Germinal center (tissue), 1 donor: ENCODE measurements at places on chromosomes 12 and 14.

- DNase-seq, result no peak
Observed at GRCh38 chr12:1309613-1310012, 284.8 kb downstream of the FBXL14 start.

DNA sequence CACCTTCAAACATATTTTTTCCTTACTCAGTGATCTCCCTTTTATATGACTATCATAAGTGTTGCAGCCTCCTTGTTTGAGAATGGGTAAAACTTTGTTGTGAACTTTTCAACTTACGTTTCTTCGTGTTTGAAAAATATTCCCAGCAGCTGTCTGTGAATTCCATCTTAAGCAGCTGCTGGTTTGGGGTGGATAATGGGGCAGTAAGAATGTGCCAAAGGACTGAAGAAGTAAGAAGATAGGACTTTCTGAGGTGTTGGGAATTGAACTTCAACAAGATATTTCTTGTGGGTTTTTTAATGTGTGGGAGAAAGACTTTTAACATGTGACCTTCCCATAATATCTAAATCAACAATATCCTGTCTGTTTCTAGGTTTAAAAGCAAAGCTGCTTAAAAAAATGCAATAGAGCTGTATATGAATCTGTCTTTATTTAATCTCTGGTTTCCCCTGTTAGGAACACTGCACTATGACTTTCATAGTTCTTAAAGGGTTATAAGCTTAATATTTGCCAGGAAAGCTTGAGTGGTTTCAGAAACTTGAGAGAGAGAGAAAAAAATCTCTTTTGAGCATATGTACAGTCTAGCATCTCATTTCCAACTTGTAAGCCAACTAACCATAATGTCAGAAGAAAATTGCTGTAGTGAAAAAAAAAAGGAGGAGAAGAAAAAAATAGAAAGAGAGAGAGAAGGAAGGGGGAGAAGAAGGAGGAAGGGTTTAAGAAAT is 1659.2 kb upstream of the FLRT2 start:
- DNase-seq, result no peak

DNA sequence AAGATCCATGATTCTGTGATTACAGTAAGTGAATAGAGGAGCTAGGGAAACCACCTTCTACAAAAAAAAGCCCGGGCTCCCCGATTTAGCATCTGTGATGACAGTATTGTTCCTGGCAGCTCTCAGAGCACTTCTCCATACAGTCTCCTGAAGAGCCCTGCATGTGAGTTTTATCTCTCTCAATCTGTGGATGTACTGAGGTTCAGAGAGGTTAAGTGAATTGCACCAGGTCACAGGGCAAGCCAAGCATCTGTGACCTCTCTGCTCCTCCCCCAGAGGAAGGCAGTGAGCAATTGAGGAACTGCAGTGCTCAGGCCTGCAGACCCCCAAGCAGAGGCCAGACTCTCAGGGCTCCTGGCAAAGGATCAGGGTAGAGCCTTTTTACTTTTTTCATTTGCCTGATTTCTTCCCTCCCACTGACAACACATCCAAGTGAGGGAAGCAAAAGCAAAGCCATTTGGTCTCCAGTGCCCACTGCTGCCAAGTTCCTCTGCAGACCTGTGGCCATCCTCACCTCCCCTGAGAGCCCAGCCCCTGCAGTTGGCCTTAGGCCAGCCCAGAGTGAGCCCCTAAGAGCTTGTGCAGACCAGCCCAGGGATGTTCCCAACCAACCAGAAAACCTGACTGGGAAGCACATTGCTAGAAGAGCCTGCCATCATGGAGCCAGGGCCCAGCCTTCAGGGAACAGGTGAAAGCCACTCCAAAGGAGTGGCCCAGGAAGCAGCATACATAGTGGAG is 47.6 kb upstream of the PNMA1 start:
- DNase-seq, result no peak

DNA sequence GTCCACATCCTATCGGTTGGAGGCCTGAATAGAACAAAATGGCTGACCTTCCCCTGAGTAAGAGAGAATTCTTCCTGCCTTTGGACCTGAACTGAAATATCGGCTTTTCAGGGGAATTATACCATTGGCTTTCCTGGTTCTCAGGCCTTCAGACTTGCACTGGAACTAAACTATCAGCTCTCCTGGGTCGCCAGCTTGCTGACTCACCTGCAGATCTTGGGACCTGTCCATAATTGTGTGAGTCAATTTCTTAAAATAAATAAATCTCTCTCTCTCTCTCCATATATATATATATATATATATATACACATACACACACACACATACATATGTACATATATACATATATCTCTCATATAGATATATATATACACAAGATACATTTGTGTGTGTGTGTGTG is 41.6 kb downstream of the KCNK10 start:
- no peak for DNase-seq

GRCh38 chr14:32478050-32478449 is 149.0 kb downstream of the AKAP6 start:
- no peak for DNase-seq
